H7 (cell line): ENCODE measurements at places on chromosomes 5 and 9.

- DNase-seq = no peak
These were observed 18.4 kb downstream of the GM2A start for GRCh38 chr5:151271336-151271735.

DNA sequence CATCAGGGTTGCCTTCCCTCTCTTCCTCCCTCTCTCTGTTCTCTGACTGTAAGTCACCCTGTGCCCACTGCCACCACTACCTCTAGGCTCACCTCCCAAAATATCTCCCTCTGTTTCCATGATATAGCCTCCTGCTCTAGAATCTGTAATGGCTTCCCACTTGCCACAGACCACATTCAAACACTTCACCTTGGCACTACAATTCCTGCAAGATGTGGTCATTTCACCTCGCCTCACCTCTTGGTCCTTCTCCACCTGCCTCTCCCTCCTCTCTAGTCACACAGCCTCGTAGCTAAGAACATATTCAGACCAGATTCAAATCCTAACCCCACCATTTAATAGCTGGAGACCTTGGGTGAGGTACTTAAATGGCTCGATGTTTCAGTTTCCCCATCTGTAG, 56.9 kb downstream of the SERINC5 start:
- no peak for DNase-seq

DNA sequence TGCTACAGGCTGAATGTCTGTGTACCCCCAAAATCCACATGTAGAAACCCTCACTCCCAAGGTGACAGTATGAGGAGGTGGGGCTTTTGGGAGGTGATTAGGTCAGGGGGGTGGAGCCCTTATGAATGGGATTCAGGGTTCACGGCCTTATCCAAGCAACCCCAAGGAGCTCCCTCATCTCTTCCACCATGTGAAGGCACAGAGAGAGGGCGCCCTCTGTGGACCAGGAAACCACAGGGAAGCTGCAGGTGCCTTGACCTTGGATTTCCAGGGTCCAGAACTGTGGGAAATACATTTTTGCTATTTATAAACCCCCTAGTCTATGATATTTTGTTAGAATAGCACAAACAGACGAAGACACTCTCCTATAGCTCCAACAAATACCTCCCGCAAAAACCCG, 53.6 kb upstream of the IRX2 start:
- peak; percentile 72 for DNase-seq

GRCh38 chr5:80346055-80346454, 26.3 kb downstream of the SPZ1 start:
- DNase-seq = peak; percentile 71
